ENCODE measurements at places on chromosomes 4 and X.
A peak's percentile ranks its signal among the peaks of the same experiment; 100 is the strongest.

- DNase-seq = no peak
Observed at GRCh38 chrX:41781500-41781899, 57.5 kb downstream of the GPR82 start.

GRCh38 chr4:184689681-184690080 is 40.1 kb downstream of the PRIMPOL start:
- DNase-seq = no peak

DNA sequence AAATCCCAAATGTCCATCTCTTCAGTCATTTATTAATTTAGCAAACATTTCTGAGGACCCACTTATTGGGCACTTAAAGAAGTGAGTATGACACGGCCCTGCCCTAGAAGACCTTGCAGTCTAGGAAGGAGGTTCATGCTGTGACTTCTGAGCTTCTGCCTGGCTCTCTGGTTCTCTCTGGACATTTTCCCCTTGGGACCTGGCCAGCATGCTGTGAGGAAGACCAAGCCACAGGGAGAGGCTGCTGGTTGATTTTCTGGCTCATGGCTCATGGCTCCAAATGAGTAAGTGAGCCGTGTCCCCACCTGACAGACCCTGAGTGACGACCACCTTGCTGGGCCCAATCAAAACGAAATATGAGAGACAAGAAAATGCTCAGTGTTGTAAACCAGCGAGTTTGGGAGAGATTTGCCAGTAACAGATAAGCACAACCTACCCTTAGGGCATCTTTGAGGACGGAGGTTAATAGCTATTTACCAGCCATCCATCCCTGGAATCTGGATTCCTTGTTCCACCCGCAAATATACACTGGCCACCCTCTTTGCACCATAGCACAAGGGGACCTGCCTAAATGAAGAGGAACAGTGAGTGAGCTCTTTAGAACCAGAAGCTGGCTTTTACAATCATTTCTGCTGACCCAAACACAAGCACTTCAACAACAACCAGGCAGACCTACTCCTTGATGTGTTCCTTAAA is 876 bp downstream of the MPP1 start:
- DNase-seq = no peak

GRCh38 chrX:11215191-11215921 is 77.9 kb upstream of the AMELX start:
- no peak for DNase-seq

DNA sequence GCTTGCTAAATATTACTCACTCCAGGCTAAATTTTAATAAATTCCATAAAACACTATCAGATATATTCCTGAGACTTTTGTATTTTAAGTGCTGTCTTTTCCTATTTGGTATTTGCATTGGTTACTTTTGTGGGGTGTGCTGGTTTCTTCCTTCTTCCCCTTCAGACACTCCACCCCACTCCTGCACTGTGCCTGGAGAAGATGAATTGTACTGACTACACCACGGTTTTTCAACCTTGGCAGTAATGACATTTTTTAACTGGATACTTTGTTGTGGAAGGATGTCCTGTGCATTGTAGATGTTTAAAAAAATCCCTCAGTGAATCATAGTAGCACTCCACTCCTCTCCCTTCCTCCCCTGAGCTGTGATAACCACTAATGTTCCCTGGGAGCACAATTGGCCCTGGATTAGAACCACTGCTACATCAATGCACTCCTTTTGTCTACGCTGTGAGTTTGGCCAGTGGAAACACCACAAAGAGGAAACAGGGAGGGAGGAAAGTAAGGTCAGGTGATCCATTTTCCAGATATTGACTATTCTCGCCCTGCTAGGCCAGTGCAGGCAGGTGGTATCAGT is 36.3 kb downstream of the SNCA start:
- DNase-seq = no peak

DNA sequence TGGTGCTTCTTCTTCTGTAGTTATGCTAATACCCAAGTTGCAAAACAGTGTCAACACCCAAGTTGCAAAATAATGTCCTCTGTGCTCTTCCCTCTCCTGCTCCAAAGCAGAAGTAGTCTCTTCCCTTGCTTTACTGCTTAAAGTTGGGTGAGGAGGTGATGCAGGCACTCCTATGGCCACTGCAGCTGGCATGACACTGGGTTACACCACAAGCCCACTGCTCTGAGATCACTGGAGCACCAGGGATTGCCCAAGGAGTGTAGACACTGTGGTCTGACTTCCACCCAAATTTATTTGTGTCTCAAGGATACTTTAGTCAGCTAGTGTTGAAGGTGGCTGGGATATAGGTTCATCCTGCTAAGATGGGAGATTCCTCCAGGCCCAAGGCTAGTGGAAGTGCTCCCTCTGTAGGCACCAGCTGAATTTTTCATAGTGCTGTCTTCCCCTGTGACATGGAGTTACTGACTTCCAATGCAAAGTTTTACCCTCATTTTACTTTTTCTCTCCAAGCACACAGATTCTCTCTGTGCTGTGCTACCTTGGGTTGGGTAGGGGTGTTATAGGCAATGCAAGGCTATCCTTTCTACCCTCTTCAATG is 196.2 kb upstream of the TENT5D start:
- DNase-seq = no peak

- no peak for DNase-seq
Observed at GRCh38 chr4:6894528-6895498, 14.8 kb upstream of the TBC1D14 start.

GRCh38 chrX:49163555-49164419 is 1.2 kb downstream of the MAGIX start:
- peak; percentile 57 for DNase-seq

DNA sequence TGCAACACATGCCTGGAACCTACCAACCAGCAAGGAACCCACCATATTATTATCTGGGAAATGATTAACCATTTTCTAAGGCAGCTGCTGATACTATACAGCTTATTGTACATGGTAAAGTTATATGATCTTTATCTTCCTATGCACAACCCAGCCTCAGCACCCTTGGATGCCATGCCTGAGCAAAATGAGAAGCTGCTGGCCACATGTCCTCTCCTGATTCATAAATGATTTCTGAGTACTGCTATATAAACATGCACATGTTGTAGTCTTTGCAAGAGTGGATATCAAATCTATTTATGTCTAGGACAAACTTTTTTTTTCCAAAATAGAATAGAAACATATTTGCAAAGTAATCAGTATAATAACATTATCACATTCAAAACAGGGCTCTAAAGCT is 1043.6 kb downstream of the CCSER1 start:
- DNase-seq = no peak

DNA sequence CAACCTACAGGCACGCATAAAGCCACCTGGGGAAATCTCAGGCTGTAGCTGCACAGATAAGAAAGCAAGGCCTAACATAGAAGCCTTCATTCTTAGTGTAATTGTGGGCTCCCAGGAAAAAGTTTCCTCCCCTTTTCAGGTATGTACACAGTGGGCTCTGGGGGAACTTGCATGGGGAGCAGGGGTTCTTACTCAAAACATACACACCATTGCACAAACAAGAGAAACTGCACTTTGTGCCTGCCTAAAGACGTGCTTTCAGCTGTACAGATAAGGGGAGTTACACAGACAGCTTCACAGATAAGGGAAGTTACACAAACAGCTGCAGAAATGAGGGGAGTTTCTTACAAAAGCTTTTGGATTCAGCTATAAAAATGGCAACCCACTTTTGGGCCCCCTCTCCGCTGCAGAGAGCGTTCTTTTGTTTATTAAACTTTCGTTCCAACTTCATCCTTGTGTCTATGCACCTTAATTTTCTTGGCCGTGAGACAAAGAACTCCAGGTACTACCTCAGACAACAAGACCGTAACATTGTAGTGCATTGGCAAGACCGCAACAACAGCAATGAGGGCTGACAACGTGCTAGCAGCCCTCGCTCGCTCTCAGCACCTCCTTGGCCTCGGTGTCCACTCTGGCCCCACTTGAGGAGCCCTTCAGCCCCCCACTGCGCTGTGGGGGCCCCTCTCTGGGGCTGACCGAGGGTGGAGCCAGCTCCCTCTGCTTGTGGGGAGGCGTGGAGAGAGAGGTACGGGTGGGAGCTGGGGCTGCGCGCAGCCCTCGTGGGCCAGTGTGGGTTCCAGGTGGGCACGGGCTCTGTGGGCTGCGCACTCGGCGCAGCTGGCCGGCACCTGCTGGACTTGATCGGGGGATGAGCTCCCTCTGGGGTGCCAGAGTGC is 317.5 kb downstream of the RAPGEF2 start:
- DNase-seq = no peak

DNA sequence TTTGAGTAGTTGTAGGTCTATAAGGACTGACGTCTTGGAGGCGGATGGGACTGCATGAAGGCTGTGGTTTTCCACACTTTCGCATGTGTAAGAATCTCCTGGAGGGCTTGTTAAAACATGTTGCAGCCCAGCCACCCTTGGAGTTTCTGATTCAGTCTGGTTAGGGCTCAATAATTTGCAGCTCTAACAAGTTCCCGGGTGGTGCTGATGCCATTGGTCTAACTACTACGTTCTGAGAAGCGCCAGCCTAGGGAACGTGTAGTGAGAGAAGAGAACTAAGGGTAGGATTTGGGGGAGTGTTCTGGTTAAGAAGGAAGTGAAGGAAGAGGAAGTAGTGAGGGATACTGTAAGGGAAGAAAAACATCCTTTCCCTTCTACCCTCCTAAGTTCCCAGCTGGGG is 138.9 kb downstream of the LARP7 start:
- no peak for DNase-seq

DNA sequence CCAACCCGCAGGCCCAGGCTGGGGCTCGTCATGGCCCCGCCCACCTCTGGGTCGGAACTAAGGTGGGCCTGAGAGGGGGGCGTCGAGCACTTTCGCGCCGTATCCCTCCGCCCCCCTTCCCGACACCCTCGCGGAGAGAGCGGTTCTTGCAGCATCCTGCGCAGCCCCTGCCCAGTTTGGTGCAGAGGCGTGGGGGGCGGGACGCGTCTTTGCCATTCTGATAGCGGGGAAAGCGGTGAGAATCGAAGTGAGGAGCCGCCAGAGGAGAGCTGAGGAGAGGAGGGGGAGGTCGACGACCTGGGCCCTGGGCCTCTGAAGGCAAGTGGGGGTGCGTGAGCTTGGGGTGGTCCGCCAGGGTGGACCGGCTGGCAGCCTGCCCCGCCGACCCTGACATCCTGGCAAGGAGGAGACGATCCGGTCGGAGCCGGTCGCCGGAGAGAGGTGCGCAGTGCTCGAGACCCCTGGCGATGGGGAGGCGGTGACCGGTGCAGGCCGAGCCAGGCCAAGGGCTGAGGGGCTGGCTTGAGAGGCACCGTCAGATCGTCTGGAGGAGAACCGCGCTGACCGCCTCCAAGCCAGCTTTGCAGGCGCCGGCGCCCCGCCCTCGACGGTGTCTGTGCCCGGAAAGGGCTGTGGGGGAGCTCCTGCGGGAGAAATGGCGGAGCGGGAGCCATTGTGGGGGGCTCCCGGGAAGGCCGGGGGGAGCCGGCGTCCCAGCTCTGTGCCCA is 25.5 kb downstream of the GPRASP3 start:
- no peak for DNase-seq

DNA sequence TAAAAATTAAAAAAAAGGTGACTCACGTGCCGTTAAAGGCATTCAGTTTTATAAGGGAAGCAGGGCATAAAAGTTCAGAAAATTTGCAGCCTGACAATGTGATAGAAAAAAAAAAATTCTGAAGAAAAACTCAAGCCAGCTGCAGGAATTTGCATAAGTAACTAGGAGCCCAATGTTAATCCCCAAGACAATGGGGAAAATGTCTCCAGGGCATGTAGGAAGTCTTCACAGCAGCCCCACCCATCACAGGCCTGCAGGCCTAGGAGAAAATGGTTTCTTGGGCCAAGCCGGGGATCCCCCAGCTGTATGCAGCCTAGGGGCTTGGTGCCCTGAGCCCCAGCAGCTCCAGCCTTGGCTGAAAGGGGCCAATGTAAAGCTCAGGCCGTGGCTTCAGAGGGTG is 31.2 kb downstream of the CHM start:
- DNase-seq = no peak

DNA sequence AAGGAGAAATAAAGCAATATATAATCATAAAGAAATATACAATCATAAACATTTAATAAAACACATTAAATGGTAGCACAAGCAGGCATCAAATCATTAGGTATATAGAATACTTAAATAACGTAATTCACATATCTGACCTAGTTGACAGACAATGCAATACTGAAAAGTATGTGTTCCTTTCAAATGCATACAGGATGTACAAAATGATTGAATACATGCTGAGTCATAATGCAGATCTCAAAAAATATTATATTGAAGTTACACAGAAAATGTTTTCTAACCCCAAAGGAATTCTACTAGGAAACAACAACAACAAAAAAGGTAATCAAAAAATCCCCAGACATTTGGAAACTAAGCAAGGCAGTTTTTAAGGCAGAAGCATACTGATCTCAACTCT is 1072.0 kb upstream of the INTU start:
- DNase-seq = no peak

GRCh38 chr4:136664988-136665387 is 867.3 kb downstream of the PCDH18 start:
- DNase-seq = no peak

DNA sequence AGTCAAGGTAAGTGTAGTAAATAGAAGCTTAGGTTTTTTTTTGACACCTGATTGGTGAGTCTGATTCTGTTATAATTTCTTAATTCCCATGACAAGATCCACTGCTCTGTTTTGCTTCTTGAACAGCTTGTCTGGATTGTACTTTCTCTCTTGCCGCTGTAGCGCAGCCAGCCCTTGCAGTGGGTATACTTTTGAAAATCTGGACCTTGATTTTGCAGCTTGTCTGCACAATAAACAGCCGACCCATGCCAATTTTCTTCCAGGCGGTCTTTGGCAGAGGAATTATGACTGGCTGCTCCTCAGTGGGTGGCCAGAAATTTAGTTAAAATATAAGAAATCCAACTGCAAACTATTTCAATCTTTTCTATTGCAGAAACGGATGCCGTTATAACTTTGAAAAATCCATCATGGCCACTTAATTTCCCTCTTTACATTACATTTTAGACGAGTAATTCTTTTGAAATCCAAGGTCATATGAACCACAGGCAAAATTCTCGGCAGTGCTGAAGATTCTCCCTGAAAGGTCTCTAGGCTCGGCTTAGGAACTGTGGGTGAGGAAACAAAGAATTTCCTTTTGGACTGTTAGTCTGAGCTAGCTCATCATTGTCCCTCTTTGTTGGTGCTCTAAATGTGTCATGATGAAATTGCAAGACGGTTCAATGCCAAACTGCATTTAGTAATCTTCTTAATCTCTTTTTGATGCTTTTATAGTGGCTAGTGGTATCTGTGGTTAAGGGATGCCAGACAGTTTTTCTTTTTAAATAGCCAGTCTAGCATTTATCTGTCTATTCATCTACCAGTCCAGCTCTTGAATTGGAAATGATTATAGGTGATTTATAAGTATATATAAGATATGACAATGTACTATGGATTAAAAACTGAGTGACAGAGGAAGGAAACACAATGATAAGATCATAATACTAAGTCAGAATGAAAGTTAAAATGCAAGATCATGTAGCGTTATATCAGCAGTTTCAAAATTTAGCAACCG is 31.5 kb upstream of the PTTG2 start:
- DNase-seq = no peak

GRCh38 chr4:12583275-12583674 is 900.9 kb downstream of the RAB28 start:
- no peak for DNase-seq

DNA sequence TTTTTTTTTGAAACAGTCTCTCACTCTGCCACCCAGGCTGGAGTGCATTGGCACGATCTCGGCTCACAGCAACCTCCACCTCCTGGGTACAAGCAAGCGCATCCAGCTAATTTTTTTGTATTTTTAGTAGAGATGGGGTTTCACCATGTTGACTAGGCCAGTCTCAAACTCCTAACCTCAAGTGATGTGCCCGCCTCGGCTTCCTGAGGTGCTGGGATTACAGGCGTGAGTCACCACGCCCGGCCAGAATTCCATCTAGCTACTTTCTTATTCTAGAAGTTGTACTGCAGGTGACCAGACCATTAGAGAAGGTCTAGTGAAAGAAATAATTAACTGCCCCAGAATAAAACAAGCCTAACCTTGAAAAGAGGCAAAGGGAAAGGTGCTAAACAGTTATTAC is 2.3 kb downstream of the LRBA start:
- no peak for DNase-seq

All from activated T-cell treated with anti-CD3 and anti-CD28 coated beads for 4 hours (primary cell).